ENCODE measurements at places on chromosomes 2 and 18.

DNA sequence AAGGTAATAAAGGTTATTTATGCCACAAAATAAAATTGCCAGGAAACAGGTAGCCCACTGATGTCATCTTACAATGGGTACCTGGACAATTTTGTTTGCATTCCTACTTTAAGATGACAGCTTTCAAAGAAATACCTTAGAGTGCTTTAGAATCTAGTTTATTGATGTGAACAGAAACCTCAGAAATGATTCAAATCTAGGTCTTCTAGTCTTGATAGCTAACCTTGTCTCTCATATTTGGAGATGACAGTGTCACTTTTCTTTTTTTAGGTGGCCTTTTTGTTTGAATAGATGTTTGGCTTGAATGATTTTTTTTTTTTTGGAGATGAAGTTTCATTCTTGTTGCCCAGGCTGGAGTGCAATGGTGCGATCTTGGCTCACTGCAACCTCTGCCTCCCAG is 69.1 kb downstream of the PIK3C3 start:
- DNase-seq, result no peak

GRCh38 chr18:77061946-77062517 is 70.6 kb downstream of the MBP start:
- no peak for DNase-seq

- DNase-seq, result no peak
These were observed 129.0 kb upstream of the PXDN start for GRCh38 chr2:1873343-1873742.

GRCh38 chr2:159976527-159977160 is 85.8 kb downstream of the PLA2R1 start:
- DNase-seq, result no peak
